ENCODE measurements at places on chromosomes 3 and 15. TPM values are rescaled to one million over a fixed set of nuclear protein-coding genes. Genes with fewer than 3 reads are reported as not detected.

The HYAL1 gene
- total RNA-seq = 2.2 TPM

The TMC3 gene
- total RNA-seq = not detected

- no peak for DNase-seq
Measured at GRCh38 chr15:51089041-51089440, 5.7 kb downstream of the TNFAIP8L3 start.

DNA sequence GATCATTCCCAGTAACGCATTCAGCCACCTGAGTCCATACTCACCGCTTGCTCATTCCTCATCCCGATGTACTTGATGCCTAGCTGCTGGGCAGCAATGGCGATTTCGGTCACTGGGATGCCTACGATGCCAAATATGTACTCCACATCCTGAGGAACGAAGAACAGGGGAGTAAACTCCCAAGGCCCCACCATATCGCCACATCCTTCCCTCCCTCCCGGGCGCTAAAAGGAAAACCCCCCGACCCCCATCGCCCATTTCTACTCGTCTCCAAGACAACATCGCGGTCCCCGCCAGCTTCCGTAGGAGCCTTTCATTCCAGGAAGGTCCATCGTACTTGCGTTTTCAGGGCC, 347 bp downstream of the HACL1 start:
- no peak for DNase-seq

GRCh38 chr3:945738-946137, 147.1 kb upstream of the CNTN6 start:
- no peak for DNase-seq

GRCh38 chr3:126872701-126873342, 110.1 kb upstream of the PLXNA1 start:
- no peak for DNase-seq

DNA sequence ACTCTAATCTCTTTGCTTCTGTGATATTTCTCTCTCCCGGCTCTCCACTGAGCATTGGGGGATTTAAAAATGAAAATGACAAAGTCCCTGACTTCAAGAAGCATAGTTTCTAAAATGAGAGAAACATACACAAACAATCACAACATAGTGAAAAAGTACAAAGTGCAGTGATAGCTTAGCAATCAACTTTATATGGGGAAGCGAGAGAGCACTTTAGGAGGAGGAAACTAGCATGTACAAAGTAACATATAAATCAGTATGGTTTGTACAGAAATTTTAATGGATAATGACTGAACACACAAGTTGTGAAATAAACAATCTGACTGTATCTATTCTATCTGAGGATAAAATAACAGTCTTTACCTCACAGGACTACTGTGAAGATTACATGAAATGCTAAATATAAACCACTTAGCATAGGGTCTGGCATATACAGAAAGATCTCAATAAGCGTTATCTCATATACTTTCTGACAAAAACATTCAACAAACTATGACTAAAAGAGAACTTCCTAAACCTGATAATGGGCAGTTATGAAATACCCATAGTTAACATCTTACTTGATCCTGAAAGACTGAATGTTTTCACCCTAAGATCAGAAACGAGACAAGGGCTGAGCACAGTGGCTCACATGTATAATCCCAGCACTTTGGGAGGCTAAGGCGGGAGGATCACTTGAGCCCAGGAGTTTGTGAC, 61.2 kb downstream of the PEAK1 start:
- no peak for DNase-seq

- DNase-seq = no peak
Measured at GRCh38 chr3:64327100-64327804, 102.0 kb upstream of the PRICKLE2 start.

The NMB gene
- 16.1 TPM for total RNA-seq

DNA sequence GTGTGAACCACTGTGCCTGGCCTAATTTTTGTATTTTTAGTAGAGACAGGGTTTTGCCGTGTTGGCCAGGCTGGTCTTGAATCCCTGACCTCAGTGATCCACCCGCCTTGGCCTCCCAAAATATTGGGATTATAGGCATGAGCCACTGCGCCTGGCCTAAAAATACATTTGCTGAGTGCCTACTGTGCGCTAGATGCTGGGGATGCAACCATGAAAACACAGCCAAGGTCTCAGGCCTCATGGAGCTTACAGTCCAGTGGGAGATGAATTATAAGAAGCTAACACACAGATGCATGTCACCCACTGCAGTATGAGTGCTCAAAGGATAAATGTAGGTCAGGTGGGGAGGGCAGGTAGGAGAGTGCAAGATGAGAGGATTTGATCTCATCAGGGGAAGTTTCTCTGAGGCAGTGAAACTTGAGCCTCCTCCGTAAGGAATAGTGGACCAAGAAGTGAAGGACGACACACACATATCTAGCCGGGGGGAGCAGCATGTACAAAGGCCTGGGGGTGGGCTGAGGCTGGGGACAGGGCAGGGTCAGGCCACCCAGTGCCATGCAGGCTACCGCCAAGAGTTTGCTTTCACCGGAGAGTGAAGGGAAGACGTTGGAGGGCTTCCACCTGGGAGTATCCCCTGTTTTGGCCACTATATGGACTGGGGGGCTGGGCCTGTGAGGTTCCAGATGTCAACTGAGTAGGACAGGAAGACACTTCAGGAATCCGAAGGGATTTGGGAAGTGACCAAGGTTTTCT, 24.3 kb downstream of the IRAK2 start:
- DNase-seq = no peak

The SLC38A3 gene
- not detected for total RNA-seq

DNA sequence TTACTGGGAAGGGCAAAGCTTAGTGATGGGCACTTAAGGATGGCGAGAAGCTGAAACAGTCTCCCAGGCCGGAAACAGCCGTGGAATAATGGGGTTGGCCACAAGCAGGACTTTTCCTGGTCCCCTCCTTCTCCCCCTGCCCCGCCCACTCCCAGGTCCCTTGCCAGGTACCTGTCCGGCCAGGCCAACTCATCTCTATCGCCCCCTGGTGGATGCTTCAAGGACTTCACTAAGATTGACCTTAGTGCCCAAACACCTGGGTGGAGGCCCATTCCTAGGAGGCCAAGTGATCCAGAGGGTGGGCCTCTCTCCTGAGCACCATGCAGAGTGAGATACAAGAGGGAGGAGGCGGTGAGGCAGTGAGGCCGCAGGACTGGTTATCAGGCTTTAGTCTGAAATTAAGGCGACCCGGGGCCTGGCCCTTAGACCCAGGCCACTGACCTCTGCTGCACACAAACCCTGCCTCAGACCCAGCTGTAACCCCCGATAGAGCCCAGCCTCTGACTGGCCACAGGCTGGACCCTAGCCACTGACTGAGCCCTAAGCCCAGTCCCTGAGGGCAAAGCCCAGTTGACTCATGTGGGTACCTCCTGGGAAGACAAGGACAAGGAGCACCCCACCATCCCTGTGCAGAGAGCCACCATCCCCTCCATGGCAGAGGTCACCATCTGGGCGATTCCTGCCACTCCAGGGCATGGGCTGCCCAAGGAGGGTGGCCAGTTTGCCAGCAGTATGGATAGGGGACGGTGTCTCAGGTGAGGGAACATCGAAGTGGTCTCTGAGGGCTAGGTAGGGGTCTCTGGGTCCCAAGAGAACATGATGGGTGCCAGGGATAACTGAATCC, 37.6 kb downstream of the VIPR1 start:
- no peak for DNase-seq

GRCh38 chr3:184700759-184701158, 11.1 kb downstream of the MAGEF1 start:
- DNase-seq = no peak

The VEPH1 gene
- 20.7 TPM for total RNA-seq

DNA sequence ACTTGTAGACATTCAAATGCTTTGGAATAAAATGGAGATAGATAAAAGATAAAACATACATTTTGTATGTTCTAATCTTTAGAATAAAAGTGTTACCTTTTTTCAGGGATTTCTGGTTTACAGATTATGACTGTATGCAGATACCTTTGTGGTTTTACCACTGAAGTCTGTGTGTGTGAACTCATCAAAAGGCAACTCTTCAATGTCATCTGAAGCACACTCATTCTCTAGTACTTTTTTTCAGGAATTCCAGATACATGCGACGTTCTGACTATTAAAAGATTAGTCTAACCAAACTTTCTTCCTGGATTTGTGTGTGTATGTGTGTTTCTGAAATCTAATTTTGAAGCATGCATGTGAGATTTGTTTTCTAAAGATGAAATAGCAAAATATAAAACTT, 188.6 kb downstream of the NLGN1 start:
- no peak for DNase-seq

The GOLGA8S gene
- total RNA-seq = not detected

The LINGO1 gene
- total RNA-seq = not detected

The CLRN1 gene
- not detected for total RNA-seq

The ZDHHC23 gene
- total RNA-seq = 3.5 TPM

DNA sequence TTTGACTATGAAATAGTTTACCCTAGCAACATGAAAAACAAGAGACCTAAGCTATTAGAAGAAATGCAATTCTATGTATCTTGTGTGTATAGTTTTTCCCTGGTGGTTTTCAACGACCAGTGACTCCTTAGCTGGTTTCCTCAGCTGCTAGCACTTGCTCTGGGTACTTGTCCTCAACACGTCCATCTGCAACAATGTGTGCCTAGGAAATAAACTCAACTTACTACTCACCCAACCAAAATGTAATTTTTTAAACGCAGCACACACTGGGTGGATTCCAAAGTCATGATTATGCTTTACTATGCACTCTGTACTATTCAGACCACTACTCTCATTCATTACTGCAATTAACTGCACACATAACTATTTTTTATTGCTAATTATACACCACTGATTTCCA, 31.0 kb downstream of the CPA3 start:
- no peak for DNase-seq

- no peak for DNase-seq
Measured at GRCh38 chr3:48472673-48472922, 26.1 kb downstream of the ATRIP start.

DNA sequence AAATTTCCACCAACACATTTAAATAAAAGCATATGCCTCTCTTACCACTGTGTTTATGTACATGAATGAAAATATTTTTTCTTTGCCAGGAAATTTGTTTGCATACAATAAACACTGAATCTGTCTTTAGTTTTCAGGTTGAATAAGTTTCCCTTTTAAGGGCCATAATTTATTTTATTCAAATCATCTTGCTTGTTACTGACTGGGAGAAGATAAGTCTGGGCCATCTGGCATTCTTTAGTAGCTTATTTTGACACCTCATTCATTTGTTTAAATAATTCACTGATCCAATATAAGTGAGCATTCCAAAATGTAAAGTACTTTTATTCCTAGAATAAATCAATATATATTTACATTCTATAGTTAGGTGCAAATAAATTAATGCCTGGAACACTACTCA, 1001.3 kb downstream of the PLOD2 start:
- no peak for DNase-seq

The PLEKHO2 gene
- 3.9 TPM for total RNA-seq

DNA sequence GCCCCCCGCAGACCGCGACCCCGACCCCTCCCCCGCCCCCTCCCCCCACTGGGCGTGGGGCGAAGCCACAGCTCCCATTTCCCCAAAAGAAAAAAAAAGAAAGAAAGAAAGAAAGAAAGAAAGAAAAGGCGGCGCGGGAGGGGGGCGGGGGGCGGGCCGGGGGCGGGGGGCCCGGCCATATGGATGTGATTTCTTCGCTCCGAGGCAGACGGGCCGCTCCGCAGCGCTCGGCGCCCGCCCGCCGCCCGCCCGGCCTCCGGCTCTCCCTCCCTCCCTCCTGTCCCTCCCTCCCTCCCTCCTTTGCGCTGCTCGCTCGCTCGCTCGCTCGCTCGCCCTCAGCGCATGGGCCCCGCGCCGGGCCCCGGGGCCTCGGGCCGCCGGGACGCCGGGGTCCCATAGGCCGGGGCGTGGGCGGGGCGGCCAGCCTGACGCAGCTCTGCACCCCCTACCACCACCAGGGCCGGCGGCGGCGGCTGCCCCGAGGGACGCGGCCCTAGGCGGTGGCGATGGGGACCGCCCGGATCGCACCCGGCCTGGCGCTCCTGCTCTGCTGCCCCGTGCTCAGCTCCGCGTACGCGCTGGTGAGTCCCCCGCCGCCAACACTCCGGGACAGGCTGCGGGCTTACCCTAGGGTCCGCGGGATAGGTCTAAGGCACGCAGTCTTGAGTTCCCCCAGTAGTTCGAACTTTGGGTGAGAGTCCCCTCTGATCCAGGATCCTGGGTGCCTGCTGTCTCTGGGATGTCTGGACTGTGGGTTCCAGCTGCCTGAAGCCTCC, 5.7 kb downstream of the PTH1R start:
- no peak for DNase-seq

DNA sequence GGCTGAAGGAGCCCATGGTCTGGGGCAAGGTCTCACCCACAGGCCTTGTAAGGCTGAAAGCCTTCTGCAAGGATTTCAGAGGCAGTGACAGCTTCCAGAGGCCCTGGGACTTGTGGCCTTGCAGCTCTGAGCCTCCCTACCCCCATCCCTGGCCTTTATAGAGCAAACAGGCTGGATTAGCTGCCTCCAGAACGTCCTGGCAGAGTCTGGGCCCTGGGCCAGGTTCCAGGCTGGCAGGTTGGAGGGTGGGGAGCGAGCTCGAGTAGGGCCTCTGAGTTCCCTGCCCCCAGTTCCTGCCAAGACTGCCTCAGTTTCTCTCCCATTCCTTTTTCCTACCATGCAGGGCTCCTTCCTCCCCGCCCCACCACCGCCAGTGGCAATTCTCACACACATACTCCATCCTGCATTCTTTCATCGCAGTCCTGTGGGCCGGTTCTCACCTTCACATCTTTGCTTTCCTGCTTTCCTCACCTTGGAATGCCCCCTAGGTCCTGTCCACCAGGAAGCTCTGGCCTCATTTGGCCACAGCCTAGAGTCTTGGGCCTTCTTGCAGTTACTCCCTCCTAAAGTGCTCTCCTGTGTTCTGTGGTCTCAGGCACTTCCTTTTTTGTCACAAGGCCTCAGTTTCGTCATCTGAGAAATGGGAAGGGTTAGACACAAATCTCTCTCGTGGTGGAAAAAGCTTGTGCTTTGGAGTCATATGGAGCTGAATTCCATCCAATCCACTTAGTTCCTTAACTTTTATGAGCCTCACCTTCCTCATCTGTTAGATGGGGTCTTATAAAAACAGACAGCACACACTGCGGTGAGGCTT, 2.7 kb downstream of the LMAN1L start:
- DNase-seq = no peak

DNA sequence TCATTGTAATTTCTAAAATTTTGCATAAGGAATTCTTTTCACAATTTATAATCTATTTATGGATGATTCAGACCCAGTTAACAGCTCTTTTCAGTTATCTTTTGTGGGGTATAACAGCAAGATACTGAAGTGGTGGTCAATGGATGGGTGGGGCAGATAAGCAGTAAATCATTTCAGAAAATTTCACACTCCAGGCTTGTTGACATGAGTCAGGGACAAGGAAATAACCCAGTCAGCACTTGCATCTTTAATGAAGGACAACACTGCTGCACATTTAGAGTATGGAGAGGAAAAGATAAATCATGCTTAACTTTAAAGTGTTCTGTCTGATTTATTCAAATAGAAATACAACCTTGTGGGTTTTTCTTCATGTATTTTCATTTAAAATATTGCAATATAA, 181.6 kb downstream of the ROBO1 start:
- no peak for DNase-seq
